ENCODE measurements at places on chromosomes 5 and 9.

DNA sequence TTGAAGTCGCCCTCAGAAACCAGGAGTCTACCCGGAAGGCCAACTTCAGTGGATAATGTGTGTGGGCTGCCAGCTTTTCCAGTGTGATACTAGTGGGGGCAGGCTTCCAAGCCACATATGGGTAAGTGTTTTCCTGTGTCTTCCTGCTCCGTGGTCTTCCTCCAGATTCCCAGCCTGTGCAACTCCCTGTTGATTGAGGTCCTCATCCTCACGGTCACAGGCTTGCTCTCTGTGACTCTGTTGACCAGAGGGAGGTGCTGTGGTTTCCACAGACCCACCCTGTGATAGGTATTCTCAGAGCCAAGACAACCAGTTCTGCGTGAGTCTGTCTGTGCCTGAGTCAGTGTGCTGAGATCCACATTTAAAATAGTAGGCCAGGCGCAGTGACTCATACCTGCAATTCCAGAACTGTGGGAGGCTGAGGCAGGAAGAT is 388.0 kb upstream of the IRX2 start:
- DNase-seq, result no peak

- no peak for DNase-seq
Observed at GRCh38 chr5:96655506-96655905, 6.7 kb upstream of the CAST start.

DNA sequence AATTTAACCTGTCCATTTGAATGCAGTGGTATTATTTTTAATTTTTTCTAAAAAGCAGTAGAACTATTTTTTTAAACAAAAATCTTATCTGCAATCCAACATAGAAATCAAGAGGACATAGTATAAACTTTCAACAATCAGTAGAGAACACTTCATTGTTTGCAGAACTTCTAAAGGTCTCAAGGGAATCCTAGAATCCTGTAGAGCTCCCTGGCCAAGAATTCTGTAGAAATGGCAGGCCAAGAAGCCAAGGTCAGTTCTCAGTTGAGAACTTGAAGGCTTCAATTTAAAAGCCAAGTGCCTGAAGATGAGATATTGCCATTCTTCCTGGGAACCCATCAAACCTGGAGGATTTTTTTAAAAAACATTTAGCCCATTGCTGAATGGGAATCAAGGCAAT is 199.2 kb upstream of the KLF4 start:
- no peak for DNase-seq

DNA sequence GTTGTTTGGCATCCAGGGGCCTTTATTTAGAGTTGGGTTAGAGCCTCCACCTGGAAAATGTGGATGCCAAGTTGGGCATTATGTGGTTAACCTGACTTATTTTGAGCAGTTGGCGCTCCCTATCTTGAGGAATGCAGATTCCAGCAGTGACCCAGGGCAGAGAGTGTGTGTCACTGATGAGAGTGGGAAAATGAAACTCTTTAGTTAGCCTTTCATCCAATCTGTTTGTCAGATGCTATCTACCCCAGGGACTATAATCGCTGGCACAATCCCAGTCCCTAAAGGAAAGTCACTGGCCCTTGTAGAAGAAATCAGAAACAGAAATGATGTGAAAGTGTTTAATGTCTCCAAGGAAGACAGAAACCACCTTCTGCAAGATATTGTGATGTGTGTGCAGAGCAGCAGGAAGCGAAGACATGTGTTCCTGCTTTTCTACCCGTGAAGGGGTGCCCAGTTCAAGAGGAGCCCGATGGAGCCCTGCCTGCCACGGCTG is 10.2 kb upstream of the STING1 start:
- no peak for DNase-seq

DNA sequence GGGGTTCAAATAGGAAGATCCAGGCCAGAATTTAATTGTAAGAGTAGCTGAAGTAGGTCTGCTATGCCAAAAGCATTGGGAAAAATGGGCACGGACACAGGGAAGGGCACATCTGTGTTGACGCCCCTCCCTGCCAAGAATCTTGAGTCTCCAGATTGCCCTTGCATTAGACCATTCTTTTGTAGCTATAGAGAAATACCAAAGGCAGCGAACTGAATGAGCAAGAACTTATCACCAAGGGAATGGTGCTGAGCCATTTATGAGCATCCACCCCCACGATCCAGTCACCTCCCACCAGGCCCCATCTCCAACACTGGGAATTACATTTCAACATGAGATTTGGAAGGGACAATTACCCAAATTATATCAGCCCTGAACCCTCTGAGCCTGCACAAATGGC is 18.0 kb upstream of the GDA start:
- DNase-seq, result no peak
